Neural crest cell (in vitro differentiated cells): ENCODE measurements at places on chromosomes 7 and 10.

DNA sequence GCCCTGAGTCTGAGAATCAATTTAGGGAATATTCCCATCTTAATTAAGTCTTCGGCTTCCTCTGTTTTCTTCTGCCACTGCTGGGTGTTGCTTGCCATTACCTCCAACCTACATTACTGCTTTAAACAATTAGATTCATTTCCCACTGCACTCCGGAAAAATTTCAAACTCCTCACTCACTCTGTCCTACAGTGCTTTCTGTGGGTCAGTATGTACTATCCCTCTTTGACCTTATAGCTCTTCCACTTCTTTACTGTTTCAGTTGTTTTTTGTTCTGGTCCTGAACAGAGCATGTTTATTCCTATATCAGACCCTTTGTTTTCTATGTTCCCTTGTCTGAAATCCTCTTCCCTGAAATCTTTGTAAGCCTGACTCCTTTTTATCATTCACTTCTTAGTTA lies 160.6 kb downstream of the MAGI2 start:
- DNase-seq: no peak

DNA sequence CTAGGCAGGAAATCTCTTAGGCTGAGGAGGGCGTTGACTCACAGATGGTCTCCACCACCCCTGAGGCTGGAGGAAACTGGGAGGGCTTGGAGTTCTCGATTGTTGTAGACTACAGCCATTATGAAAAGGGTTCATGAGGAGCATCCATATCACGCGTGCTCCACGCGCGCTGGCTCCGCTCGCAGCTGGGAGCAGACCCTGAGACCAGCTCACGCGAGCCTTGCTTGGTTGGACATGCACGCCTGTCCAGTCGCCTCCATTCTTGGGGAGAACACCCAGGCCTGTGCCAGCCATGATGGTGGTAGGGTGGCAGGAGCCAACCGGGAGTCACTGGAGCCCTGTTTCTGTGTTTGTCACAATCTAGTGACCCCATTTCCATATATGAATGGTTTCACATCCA lies 139.1 kb downstream of the TCERG1L start:
- DNase-seq: no peak

- DNase-seq: no peak
These were observed 71.8 kb downstream of the SNX10 start for GRCh38 chr7:26363465-26363864.

DNA sequence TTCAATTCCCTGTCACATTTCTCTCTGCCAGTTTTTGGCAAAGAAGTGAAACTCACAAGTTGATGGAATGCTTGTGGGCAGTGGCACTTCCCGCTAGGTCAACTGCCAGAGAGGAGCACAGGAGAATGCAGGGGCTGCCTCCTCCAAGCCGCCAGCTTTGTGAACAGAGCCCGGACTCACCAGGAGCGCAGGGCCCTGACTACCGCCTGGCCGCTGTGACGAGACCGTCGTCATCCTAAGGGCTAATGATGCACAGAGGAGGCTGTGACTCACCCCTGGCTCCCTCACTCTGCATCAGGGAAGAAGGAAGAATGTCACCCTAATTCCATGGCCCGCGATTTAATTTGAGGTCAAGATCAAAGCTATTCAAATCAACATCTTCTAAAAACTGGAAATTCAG lies 123.9 kb downstream of the TAX1BP1 start:
- DNase-seq: no peak

- DNase-seq: no peak
These were observed 124.7 kb upstream of the UNC5B start for GRCh38 chr10:71087622-71088021.

DNA sequence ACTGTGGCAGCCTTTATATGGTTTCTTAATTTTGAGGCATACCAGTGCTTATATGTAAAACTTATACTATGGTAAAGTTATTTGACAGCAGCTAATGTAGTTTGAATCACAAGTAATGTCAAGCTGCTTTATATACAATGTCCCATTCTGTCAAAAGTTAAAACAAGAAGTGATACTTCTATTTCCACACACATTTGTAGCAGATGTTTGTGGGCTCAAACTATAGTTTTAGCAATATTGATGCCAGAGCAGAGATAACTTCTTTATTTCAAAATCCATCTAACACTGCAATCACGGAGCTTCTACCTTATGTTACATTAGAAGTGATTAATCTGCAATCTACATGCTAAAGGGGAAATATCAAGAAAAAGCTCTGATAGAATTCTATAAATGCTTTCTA lies 149.6 kb downstream of the ADK start:
- DNase-seq: no peak

- DNase-seq: no peak
These were observed 39.9 kb downstream of the AKR1D1 start for GRCh38 chr7:138116141-138116540.

- DNase-seq: no peak
These were observed 12.7 kb downstream of the LDB3 start for GRCh38 chr10:86681047-86681446.
